ENCODE measurements at places on chromosomes 16 and 17. TPM values are rescaled to one million over a fixed set of nuclear protein-coding genes. Genes with fewer than 3 reads are reported as not detected.

The SP6 gene
- 0.46 TPM for total RNA-seq

The PCGF2 gene
- total RNA-seq: 8.2 TPM

The HSBP1 gene
- total RNA-seq: 36.6 TPM

The RNU2-1 gene
- total RNA-seq: not detected

The BCAR1 gene
- 106 TPM for total RNA-seq

- DNase-seq: no peak
Observed at GRCh38 chr17:17078832-17079231, 36.6 kb downstream of the MPRIP start.

DNA sequence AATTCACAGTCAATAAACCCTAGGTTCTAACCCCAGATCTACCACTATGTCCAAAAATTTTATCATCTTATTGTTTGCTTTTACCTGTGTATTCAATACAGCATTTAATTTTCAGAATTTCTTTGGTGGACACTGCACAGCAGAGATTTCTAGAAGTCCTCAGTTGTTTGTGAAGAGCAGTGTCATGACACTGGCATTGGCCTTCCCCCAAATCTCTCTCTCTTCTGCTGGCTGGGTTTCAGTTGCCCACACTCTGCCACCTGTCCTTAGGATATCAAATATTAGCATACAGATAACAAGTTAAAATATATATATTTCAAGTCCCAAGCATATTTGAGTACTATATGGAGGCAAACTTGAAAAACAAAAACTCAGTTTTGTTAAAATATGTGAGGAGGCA, 2.0 kb upstream of the THUMPD1 start:
- DNase-seq: no peak

GRCh38 chr17:8287651-8288335, 677 bp upstream of the RANGRF start:
- DNase-seq: no peak

DNA sequence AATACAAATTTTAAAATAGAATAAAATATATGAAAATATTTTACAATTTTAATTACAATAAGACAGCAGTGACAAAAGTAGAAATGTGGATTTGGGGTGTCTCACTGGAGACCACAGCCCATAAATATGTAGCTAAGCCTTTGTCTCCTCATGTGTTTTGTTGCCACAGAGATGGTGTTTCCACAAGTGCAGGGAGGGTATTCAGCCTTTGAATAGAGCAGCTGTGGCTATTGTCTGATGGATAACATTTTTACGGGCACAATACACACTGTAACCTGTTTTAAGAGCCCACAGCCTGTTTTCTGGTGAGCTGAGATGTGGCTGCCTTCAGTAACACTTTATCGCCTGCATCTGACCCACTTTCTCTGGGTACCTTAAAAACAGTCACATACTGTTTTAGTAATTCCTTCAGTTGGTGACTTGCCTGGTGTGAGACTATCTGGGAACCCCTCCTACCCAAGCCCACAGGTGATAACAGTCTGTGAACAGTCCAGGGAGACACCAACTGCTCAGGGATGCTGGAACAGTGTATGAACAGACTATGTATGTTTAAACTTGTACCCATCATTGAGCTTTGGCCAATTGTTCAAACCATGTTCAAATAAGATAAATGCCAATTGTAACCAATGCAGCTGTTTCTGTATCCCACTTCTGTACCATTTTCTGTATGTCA, 7.8 kb upstream of the AHSP start:
- DNase-seq: no peak

DNA sequence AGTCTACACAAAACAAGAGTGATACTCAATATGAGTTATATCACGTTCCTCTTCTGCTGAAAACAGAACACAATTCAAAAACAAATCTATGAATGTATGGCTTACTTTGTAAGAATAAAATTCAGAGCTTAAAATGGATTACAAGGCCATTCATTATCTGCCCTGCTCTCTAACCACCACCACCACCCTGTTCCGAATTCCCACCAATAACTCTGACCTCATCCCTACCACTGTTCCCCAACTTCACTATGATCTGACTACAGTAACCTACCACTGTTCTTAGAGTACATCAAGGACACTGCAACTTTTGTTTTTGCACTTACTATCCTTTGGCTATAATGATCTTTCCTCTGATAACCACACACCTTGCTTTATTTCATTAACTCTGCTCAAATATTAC, 21.3 kb downstream of the FBXL20 start:
- DNase-seq: no peak

GRCh38 chr17:51124640-51125503, 4.2 kb upstream of the SPAG9 start:
- DNase-seq: no peak

- DNase-seq: peak; percentile 88
Observed at GRCh38 chr17:57548421-57549410, 196.4 kb downstream of the CCDC182 start.

GRCh38 chr17:50146230-50146926, 4.1 kb downstream of the PPP1R9B start:
- no peak for DNase-seq

GRCh38 chr16:72198021-72198711, 26.2 kb upstream of the PMFBP1 start:
- no peak for DNase-seq

All from A172 (cell line).